ENCODE measurements at places on chromosomes 7 and 10. TPM values are rescaled to one million over a fixed set of nuclear protein-coding genes. Genes with fewer than 3 reads are reported as not detected.

DNA sequence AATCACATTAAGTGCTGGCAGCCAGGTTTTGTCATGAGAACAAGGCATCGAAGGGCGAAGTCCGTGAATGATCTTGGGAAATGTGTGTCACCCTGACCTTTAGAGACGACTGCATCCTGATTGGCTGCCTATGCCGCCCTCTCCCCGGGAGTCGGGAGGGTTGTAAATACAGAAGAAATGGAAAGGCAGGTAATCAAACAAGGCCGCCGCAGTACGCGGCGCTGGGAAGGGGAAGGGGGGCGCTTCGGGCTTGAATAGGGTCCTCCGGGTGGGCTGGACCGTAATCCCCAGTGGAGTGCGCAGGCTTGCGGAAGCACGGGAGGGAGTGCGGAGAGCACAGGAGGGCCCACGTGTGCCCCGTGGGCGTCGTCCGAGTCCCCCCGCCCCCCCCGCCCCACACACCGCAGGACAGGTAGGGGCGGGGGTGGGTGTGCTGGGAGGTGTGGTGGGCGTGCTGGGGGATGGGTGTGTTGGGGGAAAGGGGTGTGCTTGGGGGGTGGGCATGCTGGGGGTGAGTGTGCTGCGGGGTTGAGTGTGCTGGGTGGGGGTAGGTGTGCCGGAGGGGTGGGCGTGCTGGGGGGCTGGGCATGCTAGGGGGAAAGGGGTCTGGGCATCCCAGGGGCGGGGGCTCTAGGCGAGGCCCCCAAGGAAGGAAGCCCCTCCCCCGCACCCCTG, 169.4 kb downstream of the ARHGAP12 start:
- peak; percentile 49 for DNase-seq

GRCh38 chr10:111335826-111336225, 259.0 kb downstream of the ADRA2A start:
- no peak for DNase-seq

TUBAL3 gene
- not detected for total RNA-seq

DNA sequence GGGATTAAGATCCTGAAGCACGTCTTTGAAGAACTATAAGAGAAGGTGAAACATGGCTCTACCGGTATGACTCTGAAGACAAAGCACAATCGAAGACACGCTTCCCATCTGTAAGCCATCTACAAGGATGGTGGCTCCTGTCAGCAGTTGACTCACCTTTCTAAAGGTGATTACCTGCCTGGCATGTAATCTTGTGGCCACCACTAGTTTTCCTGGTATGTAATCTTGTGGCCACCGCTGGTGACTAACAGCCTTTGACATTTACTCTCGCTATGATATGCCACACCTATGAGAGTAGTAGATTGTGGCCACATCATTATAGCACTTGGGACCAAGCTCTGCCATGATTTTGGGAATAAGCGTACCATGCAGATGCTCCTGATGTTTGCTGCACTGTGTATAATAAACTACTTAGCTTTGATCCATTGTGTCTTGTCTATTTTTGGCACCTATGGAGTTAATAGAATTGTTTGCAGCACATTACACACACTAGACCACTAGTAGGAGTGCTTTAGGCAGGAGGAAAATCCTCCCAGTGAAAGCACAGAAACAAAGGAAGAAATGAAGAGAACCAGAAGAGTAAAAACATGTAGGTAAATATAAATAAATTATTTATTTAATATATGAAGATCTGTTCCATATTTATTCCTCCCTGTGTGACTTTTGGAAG, 59.8 kb downstream of the VAX1 start:
- no peak for DNase-seq

GRCh38 chr10:72089618-72090017, 1.3 kb upstream of the SPOCK2 start:
- DNase-seq, result no peak

DNA sequence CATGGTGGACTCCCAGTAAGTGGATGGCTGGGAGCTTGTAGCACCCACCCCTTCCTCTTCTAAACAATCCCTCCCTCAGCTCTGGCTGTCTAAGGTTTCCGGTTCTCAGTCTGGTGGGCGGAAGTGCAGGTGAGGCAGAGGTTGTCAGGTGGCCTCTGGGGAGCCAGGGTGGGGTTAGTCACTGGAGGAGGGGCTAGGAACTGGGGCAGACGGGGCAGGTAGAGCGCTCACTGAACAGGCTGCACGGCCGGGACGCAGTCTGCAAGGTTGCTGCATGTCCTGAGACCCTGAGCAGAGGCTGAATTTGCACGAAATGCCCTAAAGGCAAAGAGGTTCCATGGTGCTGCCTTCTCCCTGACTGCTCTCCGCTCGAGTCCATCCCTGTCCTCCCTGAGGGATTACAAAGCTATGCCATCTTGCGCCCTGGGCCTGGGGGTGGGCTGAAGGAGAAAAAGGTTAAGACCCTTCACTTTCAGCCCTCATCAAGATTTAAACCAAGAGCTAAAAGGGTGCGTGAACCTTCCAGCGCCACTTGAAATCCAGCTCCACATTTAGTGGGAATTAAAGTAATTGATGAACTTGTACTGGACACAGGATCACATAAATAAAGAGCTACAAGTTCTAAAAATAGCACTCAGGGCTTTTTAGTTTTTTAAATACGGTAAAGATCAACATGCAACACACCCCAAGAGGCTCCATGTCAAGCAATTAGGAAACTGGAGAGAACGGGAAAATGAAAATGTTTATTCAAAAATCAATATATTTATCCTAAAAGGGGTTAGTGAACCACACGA, 62.3 kb upstream of the CTBP2 start:
- DNase-seq, result no peak

WASL gene
- 45.0 TPM for total RNA-seq

DNA sequence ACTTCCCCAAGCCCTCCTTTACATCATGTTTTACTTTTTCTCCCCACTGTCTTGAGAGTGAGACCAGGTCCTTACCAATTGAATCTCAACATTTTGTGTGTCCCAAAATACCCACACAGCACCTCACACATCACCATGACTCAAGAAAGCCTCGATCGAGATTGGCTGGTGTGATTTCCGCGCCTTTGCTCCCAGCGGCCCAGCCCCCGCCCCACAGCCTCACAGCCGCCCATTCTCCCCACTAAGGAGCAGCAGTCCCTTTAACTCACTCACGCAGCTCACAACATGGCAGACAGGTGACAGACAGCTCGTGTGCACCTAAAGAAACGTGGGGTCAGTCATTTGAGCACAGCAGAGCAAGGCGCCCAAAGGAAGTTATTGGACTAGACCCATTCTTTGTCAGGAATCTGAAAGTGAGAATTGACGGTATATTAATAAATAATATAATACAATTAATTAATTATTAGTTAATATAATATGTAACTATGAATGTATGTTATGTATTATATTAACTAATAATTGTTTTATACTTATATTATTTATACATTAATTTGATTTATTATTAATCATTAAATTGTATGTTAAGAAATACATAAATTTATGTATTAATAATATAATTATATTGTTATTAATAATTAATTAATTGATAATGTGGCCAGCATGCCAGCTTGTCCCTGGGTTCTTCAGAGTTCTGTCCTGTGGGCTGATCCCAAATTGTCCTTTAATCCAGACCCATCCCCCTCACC, 204.9 kb upstream of the RNF32 start:
- no peak for DNase-seq

- DNase-seq, result no peak
These were observed 162.5 kb upstream of the MALRD1 start for GRCh38 chr10:18886102-18886501.

GIMAP4 gene
- 16.5 TPM for total RNA-seq

CHRM2 gene
- not detected for total RNA-seq

CYP2C18 gene
- not detected for total RNA-seq

GRCh38 chr10:29534590-29534989, 100.2 kb downstream of the SVIL start:
- DNase-seq, result no peak

Data from ovary (tissue), 10 donors.